ENCODE measurements at places on chromosomes 5 and 9.

DNA sequence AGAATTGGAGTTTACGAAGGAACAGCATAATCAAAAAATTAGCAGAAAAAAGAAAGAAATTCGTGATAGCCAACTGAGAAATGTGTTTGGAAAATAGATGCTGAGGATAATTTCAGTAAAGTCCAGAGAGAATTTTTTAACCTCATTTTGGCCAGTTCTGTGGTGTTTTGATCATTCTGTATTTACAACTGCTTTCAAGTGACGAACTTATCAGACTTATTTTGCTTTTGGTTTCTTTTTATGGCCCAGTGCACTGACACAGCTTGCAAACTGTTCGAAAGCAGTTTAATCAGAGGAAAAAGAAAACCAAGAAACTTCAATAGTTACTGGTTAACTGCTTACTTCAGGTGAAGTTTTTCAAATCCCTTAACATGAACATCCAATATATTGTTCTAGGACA, 1.9 kb downstream of the SDHA start:
- DNase-seq, result no peak

GRCh38 chr9:14909961-14910805, at the start of gene FREM1:
Gene FREM1 (minus strand): TSS chr9:14910428. CDS start chr9:14868977, 41,451 bp downstream.
- DNase-seq, result no peak

DNA sequence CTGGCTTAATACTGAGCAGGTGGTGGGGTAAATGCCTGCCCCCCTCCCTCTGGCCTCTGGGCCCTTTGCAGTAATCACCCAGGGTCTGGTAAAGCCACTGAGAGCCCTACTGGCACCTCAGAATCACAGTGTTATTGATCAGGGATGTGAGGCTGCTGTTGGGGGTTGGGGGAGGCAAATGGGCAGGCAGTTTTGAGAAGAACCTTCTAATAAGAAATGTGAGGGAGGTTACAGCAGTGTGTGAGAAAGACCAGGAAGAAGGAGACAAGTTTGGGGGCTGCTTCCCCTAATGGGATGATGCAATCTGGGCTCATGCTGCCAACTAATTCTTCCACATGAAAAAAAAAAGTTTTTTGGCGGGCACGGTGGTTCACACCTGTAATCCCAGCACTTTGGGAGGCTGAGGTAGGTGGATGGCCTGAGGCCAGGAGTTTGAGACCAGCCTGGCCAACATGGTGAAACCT, 3.1 kb upstream of the B4GALT7 start:
- DNase-seq, result no peak

DNA sequence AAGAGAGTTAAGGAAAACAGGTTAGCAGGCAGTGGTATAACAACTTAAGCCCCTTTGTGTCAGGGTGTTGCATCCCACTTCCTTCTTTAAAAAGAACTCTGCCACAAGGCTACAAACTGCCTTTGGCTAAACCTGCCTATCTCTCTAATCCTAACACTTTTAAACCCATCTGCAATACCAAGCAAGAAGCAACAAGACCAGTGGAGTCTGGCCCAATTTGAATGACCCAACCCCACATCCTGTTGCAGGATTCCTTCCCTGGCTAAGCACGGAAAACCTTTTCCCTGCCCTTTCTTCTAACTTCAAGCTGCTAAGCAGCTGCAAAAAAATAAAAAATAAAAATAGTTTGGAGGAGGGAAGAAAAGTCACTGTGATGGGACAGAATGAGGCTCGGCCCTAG, 27.1 kb downstream of the ABCA1 start:
- no peak for DNase-seq

DNA sequence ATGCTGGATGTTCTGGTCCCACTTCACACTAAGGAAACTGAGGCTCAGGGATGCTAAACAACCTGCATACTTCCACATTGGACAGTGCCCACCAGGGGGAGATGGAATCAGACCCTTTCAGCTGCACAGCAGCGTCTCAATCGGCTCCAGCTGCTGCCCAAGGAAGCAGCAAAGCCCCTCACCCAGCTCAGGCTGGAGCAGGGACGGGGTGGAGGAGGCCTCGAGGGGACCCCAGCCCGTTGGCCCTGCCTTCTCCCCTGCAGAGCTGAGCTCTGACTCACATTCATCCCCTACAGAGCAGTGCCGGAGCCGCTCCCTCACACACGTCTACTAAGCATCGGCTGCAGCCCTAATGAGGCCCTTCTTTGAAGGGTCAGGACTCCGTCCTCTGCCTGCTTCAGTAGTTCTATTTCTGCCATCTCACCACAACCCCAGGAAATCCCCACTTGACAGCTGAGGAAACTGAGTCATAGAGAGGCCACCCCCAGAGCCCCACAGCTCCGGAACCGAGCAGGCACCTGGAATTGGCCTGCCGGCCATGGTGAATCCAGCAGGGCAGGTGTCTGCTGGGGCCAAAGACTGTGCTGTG, 21.5 kb upstream of the SUSD3 start:
- no peak for DNase-seq

DNA sequence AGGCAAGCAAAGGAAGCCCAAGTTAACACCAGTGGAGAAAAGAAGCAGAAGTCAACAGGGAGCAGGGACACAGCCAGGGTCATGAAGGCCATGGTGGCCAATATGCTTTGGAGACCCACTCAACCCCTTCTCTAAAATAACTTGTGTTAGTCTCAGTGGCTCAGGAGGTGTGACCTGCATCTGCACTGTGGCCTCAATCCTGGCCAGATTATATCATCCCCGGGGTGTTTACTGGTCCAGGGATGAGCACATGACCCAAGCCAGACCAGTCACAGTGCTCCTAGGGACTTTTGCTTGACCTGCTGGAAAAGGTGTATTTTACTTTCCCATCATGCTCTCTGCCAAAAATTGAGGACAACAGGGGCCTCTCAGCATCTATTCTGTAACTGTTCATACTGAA, 105.2 kb downstream of the DPYSL3 start:
- DNase-seq, result no peak

DNA sequence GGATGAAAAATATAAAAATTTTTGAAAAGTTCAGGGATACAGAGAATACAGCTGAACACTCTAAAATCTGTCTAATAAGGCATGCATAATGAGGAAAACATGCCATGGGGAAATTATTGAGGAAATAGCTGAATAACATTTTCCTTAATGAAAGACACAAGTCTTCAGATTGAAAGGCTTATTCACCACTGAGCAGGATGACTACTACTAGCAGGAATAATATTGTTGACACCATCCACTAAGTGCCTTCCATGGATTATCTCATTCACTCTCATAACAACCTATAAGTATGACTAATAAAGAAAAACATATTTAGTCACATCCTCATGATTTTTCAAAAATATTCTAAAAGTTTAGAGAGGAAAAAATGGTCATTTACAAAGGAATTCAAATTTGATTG, 96.7 kb upstream of the FER start:
- no peak for DNase-seq

DNA sequence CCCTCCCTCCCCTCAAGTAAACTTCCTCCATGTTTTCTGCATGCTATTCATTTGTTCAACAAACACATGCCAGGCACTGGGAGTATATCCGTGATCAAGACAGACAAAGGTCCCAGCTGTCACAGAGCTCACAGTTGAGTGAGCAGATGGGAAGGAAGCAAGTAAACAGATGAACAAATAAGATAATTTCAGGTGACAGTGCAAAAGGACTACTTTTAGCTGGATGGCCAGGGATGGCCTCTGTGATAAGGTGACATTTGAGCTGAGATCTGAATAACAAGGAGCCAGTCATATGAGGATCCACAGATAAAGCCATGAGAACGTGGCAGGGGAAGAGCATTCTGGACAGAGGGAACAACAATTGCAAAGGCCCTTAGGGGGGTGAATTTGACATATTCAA, 121.7 kb upstream of the RAD23B start:
- DNase-seq, result no peak

GRCh38 chr5:158755986-158756385, 343.7 kb downstream of the EBF1 start:
- DNase-seq, result no peak

- no peak for DNase-seq
These were observed 135.0 kb downstream of the STK32A start for GRCh38 chr5:147369742-147370374.

- no peak for DNase-seq
These were observed 115.9 kb upstream of the PHYKPL start for GRCh38 chr5:178348356-178349074.

DNA sequence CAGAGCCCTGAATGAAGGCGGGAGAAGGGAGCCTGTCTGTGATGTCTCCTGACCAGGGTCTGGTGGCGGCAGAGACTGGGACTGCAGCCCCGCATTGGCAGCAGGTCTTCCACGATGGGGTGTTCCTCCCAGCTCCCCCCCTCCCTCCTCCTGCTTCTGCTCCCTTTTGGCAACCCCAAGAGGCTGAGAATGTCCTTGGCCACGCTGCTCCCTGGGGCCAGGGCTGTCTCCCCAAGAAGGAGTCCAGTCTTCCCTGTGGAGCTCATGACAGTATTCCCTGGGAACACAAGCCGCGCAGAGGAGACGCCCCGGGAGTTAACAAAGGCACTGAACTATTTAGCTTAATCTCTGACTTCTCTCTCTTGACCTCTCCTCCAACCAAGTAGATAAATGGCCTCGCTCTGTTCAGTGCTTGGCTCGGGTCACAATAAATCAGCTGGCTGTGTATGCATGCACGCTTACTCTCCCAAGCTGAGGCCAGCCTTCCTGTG, 84.0 kb upstream of the NEURL1B start:
- no peak for DNase-seq

DNA sequence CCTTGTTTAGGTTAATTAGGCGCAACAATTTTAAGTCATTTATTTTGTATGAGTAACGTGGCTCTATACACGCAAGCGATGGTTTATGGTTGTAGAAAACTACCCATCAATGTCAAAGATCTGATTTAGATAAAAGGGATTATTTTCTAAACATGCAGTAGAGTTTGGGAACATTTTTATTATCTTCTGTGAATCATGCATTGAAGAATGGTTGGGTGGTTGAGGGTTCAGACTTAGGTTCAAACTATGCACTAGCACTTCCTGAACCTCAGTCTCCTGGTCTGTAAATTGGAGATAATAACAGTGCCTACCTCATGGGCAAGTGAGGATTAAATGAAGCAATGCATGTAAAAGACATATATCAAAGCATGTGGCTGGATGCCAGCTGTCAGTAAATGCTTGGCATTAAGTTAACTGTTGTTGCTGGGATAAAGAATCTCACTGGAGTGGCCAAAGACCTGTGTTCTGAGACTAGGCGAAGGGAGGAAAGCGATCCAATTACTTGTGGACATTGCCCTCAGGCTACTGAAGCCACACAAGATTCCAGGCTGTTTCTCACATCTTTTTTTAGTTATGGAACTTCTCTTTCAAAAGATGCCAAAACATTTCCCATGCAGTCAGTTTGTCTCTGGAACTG, 1.1 kb upstream of the OTULINL start:
- DNase-seq, result no peak

DNA sequence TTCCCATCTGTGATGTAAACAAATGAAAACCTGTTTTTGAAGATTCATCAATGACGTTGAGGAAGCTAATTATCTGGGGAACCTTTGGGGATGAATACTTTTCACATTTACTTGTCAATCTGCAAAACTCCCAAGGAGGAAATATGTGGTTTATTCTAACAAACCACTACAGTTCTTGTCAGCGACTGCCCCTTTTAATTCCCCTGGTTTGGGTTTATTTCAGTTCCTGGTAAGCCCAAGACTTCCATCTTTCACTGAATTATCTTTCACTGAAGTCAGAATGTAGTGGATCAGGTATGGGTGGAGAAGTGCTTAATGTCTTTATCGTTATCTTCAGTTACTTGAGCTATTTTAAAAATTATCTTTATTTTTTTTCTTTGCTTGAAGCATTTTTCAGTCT, 40.2 kb downstream of the TLR4 start:
- no peak for DNase-seq
